ENCODE measurements at places on chromosomes 13 and 19.

GRCh38 chr13:78393286-78394142 lies 209.8 kb downstream of the POU4F1 start:
- DNase-seq = no peak

- no peak for DNase-seq
Observed at GRCh38 chr19:5439452-5439851, 15.8 kb upstream of the ZNRF4 start.

DNA sequence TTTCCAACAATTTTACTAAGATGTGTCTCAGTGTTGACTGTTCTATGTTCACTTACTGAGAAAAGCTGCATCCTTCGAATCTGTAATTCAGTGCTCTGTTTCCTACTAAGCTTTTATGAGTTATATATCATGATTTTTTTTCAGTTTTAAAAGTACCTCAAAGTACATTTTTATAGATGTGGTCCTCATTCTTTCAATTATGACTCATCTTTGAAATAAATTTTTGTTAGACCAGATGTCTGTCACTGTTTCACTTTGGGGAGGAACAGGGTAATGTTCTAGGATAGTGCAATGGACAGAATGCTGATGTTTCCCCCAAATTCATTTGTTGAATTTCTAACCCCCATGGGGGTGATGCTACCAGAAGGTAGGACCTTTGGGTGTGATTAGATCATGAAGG lies 74.8 kb downstream of the NALCN start:
- no peak for DNase-seq

DNA sequence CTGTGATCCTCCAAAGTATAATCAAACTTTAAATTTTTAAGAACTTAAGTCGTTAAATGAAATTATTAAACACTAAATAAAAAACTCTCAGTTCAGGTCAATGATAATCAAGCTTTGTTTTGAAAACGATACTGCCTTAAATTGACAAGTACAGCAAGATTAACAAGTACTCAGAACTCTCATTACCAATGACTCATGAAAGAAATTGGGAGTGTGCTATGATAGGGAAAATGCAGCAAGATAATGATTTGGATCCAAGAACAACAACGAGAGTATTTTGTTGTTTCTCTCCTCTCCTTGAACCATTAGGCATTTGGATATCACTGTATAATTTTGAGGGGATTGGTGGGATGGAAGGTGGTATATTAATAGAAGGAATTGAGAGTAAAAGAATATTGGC lies 10.2 kb downstream of the N4BP2L2 start:
- no peak for DNase-seq

DNA sequence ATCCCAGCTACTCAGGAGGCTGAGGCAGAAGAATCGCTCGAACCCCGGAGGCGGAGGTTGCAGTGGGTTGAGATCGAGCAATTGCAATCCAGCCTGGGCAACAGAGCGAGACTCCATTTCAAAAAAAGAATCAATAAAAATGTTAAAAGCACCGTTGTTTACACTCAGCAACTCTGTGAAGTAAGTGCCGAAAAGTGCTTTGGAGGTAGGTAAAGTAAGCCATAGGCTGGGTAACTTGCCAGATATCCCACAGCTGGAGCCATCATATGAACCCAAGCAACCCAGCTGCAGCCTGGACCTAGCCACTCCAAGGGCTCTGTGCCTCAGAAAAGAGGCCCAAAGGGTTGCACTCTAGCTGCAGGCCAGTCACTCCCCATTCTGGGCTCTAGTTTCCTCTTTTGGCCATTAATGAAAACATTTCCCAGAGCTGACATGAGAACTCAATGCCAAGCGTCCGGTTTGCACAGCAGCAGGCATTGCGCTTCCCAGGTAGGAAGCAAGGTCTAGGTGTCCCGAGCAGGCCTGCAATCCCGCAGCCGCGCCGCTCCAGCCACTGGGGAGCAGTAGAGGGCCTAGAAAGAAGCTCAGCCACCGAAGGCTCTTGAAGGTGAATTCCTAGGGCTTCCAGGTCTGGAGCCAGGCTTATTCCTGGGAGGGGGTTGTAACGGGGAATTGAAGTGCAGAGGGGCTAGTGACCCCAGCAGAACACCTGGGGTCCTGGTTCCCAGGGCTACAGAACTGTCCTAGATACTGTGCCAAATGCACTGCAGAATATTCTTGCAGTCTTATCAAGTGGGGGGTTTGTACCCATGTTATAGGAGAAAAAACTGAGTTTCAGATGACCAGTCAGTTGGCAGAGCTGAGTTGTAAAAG lies 4.1 kb upstream of the CD79A start:
- peak; percentile 82 for DNase-seq

DNA sequence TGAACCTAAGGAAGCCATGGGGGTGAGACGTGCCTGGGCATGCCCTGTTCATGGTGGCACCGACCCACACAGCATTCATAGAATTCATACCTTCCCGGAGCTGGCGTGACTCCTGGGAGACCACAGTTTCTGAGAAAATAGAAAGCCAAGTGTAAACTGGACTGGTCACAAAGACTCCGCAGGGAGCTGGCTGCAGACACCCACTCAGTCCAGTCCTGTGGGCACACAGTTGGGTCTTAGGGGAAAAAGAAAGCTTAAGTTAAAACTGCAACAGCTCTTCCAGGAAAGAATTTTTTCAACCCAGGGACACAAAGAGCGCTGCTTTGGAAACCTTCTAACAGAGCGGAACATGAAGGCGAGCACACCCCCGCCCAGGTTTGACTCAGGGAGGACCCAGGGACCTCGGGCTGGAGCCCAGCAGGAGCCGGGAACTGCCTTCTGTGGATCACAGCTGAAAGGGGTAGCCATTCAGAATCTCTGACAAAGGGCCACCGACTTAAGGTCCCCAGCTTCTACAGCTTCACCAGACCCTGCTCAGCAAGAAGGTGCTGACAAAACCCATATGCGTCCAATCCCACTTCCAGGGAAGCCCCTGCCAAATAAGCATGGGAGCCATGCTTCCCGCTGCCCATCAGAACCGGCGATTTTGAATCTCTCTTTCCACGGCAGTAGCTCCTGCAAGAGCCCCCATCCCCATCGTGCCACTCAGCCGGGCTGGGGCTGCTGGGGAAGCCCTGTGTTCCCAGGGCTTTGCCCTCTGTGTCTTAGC lies 183.7 kb downstream of the COL4A1 start:
- DNase-seq = no peak

DNA sequence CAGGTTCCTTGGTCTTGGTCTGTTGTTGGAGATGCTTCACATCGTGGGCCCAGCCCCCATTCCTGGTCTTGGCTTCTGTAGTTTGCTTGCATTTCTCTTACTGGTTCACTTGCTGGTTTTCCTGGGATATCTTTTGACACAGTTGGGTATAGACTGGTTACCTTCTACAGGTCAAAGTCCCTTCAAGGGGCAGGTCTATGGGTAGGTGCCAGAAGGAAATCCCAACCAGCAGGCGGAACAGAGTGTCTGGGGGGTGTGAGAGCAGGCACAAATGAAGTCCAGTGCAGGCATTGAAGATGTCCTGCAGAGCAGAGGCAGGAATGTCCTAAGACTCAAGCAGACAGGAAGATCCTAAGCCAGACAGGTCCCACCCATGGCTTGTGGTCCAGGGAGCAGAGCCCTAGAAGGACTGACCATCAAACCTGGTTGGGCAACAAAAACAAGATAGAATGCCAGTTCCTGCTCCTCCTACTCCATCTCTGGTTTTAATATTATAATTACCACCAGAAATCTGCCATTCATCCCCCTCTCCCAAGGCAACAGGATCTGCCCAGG lies 17.7 kb upstream of the WASF3 start:
- no peak for DNase-seq

GRCh38 chr13:62524498-62524897 lies 1108.8 kb upstream of the PCDH20 start:
- no peak for DNase-seq

DNA sequence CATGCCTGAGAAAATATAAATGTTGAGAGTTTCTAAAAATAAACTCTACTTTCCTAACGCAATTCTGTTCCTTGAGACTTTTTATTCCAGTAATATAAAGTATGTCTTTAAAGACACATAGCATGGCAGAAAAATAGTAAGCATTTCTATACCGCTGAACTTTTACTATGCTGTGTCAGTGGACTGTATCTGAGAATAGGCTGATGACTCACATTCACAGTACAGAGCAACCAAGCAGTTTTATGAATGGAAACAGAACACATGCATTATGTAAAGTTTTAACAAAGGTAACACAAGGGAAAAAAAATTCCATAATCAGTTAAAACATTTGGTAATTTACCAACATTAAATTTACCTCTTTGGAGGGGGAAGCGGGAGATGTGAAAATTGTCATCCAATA lies 38.4 kb downstream of the ZDHHC20 start:
- no peak for DNase-seq

GRCh38 chr19:17947815-17948513 lies 15.1 kb downstream of the CCDC124 start:
- DNase-seq = peak; percentile 99

DNA sequence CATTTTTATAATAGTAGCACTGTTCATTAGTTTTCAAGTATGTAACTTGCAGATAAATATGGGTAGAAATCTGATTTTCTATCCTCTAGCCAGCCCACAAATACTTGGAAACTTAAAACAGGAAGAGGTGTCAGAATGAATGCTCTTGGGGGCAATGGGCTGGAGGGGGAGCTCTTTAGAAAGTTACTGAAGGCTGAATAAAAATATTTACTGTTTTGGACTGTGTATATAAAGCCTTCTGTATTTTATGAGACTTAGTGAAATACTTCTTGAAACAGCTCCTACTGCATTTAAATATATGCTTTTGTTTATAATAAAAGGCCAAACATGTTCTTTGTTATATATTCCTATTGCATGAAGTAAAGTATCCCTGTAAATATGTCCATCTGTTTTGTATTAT lies 138.8 kb downstream of the RGCC start:
- DNase-seq = peak; percentile 42

GRCh38 chr13:43520351-43520750 lies 266.4 kb downstream of the ENOX1 start:
- DNase-seq = no peak

DNA sequence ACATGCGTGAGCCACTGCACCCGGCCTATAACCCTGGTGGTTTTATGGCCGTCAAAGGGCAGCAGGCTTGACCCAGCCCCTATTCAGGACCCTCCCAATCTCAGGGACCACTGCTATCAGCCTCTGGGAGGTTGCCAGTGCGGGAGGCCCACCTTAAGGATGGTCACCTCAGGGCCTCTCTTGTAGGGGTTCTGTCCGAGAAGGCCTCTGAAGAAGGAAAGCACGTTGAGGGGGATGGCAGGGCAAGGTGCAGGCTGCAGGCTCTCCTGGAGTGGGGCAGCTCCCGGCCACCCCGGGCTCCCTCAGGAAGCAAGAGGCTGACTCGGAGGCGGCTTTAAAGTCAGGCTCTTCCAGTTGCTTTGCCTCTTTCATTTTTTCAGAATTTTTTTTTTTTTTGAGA lies 6.0 kb upstream of the GRTP1 start:
- DNase-seq = no peak

DNA sequence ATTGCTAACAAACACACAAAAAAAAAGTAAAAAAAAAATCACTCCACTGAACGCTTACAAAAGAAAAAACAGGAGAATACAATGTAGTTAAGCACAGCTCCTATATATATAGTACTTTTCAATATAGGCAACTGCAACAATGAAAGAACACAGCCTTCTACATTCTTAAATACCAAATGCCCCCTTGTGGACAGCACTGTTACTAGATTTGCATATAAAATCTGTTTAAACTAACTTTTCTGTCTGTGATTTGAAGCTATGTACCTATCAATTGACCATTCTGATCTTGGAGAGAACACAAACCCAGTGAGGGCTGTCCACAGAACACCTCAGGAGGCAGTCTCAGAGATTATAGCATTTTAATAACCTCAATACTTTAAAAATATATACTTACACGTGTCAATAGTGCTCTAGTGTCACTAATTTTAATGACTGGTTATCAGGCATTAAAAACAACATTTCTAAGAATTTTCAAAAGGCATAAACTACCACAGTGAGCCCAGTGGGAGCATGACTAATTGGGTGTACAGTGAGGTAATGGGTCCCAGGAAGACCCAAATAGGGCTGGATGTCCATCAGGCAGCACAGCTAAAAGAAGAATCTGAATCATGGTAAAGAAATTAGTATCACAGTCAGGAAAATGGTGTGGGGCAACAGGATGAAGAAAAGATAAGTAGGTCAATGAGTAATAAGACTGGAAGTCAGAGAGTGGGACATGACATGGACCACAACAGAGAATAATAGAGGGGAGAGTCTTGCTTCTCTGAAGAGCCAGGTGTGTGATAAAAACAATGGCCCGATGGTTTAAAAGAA lies 22.2 kb downstream of the CCDC169 start:
- peak; percentile 81 for DNase-seq

DNA sequence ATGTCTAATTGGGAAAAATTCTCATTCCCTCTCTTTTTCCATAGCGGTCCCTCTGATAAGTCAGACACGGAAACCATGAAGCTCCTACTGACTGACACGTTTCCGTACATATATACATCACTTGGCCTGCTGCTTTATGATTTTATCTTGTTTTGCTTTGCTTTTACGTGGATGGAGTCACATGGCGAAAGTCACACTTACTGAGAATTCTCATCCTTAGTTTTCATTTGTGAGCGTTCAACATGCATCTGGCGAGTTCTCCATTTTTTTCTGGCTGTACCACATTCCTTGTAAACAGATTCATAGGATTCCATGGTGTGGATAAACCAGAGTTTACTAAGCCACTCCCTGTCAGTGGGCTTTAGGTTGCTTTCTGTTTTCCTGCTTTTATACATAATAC lies 21.2 kb downstream of the PGPEP1 start:
- DNase-seq = no peak

DNA sequence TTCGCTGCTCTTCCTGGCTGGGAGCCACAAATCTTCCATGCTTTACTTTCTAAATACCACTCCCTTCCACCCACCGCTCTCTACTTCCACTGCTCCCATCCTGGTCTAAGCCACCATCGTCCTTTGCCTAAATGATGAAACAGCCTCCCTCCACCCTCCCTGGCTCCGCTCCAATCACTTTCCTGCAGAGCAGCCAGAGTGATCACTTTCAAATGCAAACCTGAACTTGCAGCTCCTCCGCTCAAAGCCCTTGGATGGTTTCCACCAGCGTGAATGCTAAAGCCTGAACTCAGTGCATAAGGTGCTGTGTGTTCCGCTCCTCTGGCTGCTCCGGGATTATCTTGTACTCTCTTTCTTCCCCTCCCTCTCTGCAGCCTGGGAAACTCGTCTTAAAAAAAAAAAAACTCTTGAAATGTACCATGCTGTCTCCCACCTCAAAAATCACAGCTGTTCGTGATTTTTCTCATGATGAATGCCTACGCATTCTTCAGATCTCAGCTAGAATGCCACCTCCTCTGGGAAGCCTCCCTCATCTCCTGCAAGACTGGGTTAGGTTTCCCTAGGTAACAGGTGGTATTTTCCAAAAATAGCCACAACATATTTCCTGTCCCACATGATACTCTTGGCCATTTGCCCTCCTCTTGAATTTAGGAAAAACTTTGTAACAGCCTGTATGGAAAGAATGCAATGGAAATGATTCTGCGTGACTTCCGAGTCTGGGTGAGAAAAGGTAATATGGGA lies 3.7 kb upstream of the SIN3B start:
- DNase-seq = peak; percentile 55

Data from OCI-M1 (cell line).